ENCODE measurements at places on chromosomes 5 and 9.

DNA sequence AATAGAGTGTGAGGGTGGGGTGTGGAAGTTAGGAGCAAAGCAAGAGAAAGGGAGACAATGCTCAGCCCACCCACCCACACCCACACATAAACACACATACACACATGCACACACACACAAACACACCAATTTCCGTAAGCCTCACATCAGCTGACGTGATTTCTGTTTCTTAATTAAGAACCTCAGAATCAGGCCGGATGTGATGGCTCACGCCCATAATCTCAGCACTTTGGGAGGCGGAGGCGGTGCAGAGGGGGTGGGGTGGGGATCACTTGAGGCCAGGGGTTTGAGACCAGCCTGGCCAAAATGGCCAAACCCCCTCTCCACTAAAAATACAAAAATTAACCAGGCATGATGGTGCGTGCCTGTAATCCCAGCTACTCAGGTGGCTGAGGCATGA is 26.4 kb upstream of the PIK3R1 start:
- DNase-seq, result no peak

DNA sequence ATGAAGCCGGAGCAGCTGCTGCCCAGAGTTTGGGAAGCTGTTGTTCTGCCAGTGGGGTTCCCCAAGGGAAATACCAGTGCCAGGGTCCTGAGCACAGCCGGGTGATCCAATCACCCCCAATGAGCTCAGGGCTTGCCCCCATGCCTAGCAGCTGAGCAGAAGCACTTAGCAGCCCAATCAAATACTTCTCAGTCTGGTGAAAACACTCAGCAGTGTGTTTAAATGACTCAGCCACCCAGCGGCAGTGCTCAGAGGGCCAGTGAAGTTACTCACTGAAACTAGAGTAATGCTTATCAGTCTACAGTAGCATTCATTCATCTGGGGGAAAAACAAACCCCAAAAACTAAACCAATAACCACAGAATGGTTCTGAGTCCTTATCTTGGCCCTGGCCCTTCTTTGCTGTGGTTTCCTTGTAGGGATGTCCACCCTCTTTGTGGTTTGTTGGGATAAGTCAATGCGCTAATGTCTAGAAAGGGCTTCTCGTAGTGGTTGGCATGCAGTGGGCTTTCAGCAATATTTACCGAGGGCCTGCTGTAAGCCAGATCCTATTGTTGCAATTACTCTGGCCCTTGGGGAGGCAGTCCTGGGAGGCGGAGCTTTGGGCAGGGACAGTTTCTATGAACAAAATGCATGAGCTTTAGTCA is 43.1 kb downstream of the LHX2 start:
- no peak for DNase-seq

- no peak for DNase-seq
These were observed 68.0 kb upstream of the C6 start for GRCh38 chr5:41281215-41281810.

- DNase-seq, result no peak
These were observed 25.2 kb downstream of the GALNT10 start for GRCh38 chr5:154215571-154216325.

DNA sequence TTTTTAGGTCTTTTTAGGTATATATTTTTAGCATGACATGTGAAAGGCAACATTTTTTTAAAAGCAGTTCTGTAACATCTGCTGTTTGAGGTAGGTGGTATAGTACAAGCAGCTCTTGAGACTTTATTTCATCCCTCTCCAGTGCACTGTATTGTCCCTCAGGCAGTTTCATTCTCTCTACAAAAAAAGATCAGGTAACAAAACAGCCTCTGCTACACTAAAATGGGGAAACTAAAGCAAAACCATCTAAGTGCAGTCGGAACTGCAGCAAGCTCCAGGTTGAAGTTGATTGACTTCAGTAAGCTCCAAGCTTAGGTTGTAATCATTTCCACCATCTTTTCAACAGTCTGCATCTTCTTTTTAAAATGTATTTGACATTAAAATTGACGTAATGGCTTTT is 195.6 kb downstream of the DEPDC1B start:
- no peak for DNase-seq

- DNase-seq, result no peak
These were observed 975.9 kb downstream of the MAT2B start for GRCh38 chr5:164481270-164481669.

- DNase-seq, result no peak
These were observed 75.3 kb upstream of the TBCA start for GRCh38 chr5:77851176-77852067.

DNA sequence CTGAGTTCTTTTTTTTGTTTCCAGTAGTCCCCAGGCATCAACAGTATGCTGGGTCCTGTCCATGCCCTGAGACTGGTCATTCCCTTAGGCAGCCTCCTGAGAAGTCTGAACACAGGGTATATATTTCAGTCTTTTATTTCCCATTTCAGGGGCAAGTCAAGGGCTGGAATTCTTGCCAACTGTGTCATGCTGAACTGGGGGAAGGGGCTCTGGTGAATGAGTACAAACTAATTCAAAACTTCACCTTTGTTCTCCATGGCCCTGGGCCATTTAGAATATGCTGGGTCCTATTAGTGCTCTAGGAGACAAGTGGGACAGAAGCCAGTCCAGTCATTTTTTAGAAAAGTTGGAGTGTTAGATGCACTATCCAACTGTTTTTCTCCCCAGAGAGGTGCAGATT is 170.3 kb downstream of the TMC1 start:
- DNase-seq, result no peak

GRCh38 chr9:101536938-101537337 is 3.3 kb downstream of the RNF20 start:
- DNase-seq, result no peak

DNA sequence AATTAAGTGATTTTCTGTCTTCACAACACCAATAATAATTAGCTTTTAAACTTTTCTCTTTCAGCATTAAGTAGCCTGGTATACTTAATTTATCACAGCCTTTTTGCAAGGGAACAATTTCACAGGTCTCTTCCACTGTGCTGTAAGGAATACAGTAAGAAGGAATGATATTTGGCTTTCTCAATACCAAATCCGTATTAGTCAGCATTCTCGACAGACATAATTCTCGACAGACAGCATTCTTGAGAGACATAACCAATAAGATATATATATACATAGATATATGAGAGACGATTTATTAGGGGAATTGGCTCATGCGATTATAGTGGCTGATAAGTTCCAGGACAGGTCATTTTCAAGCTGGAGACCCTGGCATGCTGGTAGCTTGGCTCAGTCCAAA is 18.0 kb downstream of the PRKAA1 start:
- DNase-seq, result no peak

DNA sequence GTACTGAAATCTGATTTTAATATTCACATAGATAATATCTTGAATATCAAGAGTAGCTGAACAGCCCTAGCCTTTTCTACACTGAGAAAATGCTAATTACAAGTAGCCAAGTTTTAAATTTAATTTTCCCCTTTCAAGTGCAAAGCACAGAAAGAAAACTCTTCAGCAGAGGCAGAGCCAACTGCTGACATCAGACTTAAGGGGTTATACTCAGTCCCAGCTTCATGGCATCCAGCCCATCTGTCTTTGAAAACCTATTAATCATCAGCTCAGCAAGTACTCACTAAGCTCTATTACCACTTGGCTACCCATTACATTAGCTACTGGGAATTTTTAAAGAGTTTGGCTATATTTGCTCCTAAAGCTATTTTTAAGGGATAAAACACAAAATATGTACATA is 220.5 kb downstream of the SLC12A2 start:
- DNase-seq, result no peak

GRCh38 chr5:68319706-68320412 is 104.3 kb downstream of the PIK3R1 start:
- DNase-seq, result no peak

DNA sequence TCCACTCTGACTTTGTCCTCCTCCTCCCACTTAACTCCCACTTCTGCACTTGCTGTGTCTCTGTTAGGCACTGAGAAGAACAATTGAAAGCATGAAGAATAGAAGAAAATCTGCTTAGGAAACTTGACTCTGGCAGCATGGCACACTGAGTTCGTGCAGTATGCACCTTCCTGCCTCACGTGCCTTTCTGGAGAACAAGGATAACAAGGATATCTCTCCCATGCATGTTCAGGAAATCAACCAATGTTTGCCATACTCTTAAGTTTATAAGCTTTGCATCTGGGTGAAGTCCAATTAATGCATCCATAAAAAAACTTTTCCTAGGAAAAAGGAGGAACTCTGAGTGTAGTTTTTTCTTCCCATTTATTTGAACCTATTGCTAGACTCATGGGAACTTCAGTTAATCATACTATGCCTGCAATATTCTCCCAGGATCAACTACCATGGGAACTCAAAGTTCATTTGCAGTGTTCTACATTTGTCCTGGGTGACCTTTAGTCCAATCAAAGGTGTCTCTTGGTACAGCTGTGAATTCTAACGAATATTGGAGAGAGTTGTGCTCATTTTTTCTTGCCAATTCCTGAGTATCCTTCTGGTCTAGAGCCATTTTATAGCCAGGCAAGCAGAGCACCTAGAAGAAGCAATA is 227.0 kb downstream of the ENC1 start:
- no peak for DNase-seq

- no peak for DNase-seq
These were observed 269.9 kb upstream of the MSX2 start for GRCh38 chr5:174454464-174454863.

Measured in stimulated activated CD4-positive, alpha-beta T cell treated with anti-CD3 and anti-CD28 coated beads, Interleukin-2, amount 100 ng/mL, for 4 hours (primary cell).